ENCODE measurements at places on chromosomes 11 and 22.

- H3K27ac ChIP-seq: no peak overlapping the region
- peaks cover 26% of the 10 kb centered on the region for H3K4me1 ChIP-seq
- DNase-seq: no peak
- no peak overlapping the region for H3K4me3 ChIP-seq
- H3K27me3 ChIP-seq: peaks cover 70% of the 10 kb centered on the region
These were observed 3.3 kb downstream of the SCARF2 start for GRCh38 chr22:20434264-20434751.

DNA sequence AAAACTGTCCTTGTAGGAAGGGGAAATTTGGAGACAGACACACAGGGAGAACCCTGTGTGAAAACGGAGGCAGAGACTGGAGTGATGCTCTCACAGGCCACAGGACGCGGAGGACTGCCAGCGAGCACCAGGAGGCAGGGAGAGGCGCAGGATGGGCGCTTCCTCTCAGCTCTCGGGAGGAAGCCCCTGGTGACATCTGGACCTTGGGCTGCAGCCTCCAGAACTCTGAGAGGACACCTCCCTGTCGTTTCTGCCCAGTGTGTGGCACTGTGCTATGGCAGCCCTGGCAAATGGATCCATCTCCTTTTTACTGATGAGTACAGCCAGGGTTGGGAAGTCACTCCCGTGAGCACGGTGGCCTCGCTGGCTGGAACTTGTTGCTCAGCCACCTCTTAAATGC, 73.9 kb downstream of the LRRC32 start:
- no peak overlapping the region for H3K27ac ChIP-seq
- peaks cover 8% of the 10 kb centered on the region for H3K36me3 ChIP-seq
- H3K4me1 ChIP-seq: peaks cover 59% of the 10 kb centered on the region

DNA sequence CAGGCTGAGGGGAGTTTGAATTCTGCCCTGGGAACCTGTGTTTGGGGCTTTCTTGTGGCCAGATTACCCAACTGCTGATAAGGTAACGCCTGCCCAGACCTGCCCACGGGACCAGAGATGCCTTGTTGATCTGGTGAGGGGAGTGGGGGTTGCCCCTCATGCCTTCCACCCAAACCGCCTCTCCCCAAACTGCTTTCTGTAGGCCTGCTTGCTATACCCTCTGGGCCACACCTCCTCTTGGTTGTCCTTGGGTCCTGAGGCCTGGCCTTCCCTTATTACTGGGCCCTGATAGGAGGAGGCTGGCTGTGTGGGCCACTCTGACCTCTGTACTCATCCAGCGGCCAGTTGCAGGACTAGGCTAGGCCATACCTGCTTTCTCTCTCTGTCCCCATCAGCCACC, 3.4 kb downstream of the P2RY2 start:
- H3K36me3 ChIP-seq: no peaks in the 10 kb centered on the region
- DNase-seq: no peak
- no peak overlapping the region for H3K4me3 ChIP-seq

- no peak for DNase-seq
- no peak overlapping the region for H3K27ac ChIP-seq
- peaks cover 7% of the 10 kb centered on the region for H3K36me3 ChIP-seq
- no peaks in the 10 kb centered on the region for H3K27me3 ChIP-seq
These were observed 13.1 kb downstream of the TOLLIP start for GRCh38 chr11:1296287-1296686.

DNA sequence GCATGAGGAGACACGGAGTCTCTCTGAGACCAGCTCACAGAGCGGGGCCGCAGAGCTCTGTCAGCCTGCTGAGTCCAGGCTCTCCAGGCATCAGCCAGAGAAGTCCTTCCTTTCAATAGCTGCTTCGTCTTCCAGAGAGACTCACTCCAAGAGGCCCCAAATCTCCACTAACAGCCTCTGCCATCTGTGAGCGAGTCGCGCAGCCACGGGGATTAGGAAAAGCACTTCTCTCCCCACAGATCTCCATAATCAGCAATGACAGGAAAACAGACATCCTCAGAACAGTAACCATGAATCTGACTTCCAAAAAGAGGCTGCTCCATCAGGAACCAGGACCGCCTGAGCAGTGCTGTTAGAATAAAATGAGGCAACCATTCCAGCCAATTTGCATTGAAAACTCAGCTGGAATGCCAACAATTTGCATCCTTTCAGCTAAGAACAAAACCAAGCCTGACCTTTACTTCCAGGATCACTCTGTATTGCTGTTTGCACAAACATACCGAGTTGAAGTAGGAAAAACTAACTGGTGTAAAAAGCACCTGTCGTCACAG, 65.4 kb downstream of the SMCO4 start:
- no peaks in the 10 kb centered on the region for H3K4me1 ChIP-seq
- H3K4me3 ChIP-seq: no peak overlapping the region

DNA sequence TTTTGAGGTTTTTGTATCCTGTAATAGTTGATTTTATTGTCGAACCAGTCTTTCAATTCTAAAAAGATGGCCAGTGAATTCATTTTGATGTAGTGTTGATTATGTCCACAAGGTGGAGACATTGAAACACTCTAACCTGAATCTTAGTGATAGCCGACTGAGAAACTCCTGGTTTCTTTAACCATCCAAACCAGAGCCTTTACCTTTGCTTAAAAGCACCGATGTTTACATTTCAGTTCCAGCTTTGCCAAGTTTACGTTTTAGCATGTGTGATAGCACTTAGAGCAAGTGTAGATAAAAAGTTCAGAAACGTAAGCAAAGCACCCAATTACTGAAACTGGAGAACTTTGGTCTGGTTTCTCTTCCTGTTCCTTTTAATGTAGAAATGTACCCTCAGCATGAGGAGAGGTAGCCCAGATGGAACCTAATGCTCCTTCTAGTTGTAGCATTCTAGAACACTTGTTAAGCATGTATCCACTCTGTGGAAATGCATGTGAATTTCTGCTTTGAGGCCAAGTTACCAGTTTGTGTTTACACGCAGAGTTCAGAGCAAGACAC, 208.6 kb downstream of the DBX1 start:
- peak overlapping the region; percentile 6 for H3K4me3 ChIP-seq
- no peak for DNase-seq
- H3K36me3 ChIP-seq: no peaks in the 10 kb centered on the region
- H3K27ac ChIP-seq: no peak overlapping the region
- H3K4me1 ChIP-seq: peaks cover 8% of the 10 kb centered on the region

DNA sequence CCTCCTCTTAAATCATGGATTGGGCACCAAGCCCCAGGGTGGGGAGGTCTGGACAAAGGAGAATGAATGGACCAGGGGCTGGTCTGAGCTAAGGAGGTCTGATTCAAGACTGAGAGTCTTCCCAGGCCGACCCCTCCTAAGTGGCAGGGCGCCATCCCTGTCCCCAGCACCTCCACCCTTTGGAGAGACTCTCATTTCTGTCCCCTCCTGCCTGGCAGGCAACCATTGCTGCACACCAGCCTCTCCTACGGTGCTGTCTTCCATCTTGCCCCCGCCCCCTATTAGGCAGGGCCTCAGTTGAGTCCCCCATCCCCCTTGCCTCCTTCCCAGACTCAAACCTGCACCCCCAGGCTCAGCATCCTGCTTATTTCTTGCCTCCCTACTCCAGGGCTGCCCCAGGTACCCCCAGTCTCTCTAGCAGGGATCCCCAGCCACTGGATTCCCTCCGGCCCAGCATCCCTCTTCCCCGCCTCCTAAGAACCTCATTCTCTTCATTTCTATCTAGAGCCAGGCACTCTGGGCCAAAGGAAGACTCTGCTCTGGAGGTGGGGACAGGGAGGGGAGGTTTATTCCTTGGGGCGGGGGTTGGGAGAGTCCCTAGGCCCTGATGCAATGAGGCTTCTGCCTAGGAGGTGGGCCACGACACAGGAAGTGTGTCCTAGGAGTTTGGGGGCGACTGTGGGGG, 1.7 kb upstream of the RCOR2 start:
- no peaks in the 10 kb centered on the region for H3K36me3 ChIP-seq
- H3K27me3 ChIP-seq: peaks cover 33% of the 10 kb centered on the region
- H3K4me3 ChIP-seq: no peak overlapping the region
- peaks cover 9% of the 10 kb centered on the region for H3K4me1 ChIP-seq
- no peak for DNase-seq

DNA sequence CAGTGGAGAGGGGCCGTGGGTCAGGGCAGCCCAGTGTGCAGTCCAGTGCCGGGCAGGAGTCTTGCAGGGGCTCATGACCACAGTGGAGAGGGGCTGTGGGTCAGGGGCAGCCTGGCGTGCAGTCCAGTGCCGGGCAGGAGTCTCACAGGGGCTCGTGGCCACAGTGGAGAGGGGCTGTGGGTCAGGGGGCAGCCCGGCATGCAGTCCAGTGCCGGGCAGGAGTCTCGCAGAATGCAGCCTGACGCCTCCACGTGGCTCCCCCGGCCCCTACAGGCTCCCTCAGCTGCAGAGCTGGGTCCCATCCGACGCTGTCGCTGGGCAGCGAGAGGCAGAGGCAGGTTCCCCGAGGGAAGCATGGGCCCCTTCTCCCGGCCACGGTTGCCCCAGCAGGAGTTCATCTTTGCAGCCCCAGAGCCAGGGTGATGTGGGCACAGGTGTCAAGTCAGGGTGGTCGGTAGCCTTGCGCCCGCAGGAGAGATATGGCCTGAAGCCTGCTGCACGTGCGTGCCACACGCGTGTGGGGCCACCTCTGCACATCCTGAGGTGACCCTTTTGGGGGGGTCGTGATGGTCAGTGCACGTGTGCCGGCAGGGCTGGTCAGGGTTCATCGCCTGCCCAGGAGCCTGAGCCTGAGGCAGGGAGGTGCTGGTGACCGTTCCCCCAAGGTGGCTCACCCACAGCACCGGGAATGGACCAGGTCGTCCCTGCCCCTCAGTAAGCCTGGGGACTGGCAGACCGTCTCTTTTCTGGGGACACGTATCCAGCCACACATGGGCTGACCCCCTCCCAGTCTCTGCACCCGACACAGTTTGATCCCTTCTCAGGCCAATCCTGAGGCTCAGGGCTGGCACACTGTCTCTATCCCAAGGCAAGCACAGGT, 2.9 kb downstream of the IFITM5 start:
- peaks cover 2% of the 10 kb centered on the region for H3K36me3 ChIP-seq
- no peak overlapping the region for H3K4me3 ChIP-seq
- peaks cover 23% of the 10 kb centered on the region for H3K4me1 ChIP-seq
- no peak overlapping the region for H3K27ac ChIP-seq
- no peak for DNase-seq

DNA sequence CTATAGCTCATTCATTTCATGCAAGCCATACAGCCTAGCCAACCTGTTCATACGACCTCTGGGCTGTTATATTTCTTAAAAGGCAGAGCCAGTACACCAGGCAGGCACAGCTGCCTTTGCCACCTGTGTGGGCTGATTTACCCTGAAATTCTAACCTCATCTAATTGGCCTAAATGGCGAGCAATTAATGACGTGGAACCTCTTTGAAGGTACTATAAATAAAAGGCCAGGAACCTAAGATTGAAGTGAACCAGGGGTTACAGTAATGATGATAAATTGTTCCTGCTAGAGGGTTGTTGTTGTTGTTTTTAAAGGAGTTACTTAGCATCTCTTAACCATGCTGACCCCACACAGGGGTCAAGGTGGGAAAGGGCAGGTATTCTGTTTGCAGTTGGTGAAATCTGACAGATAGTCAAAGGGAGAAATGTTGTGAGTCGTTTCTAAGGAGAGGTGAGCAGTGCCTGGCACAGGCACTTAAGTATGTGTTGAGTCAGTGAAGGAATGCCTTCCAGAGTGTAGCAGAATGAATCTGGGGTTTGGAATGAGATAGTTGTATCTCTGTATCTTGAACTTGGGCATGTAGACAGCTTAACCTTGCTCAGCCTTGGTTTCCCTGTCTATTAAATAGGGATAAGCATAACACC, 213.5 kb upstream of the NAV2 start:
- H3K27me3 ChIP-seq: peaks cover 10% of the 10 kb centered on the region
- no peak overlapping the region for H3K4me3 ChIP-seq
- no peaks in the 10 kb centered on the region for H3K4me1 ChIP-seq
- H3K27ac ChIP-seq: no peak overlapping the region
- H3K36me3 ChIP-seq: no peaks in the 10 kb centered on the region

DNA sequence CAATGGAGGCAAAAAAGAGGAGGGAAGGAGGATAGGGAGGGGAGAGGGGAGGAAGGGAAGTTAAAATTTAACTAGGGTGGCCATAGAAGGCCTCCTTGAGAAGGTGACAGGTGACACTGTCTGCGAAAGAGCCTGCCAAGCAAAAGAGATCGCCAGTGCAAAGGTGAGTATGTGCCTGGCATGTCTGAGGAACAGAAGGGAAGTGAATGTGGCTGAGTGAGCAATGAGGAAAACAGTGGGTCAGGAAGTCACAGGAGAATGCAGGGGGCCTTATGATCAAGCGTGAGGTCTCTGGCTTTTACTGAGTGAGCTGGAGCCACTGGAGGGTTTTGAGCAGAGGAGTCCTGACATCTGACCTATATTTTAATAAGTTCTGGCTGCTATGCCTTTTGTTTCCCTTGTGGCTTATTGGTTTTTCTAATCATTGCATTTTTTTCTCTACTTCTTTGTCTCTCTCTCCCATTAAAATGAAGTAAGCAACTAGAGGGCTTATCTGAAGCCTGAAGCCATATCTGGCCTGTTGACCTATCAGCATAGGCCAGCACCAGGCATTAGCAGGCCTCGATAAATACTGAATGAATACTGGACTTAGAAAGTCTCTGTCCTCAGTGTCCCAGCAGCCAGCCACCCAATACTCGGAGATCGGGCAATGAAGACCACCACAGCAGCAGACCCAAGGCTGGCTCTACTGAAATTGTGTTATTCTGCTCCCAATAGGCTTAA, 5.6 kb downstream of the AP1B1 start:
- no peaks in the 10 kb centered on the region for H3K27me3 ChIP-seq
- no peak overlapping the region for H3K27ac ChIP-seq
- H3K4me1 ChIP-seq: peaks cover 55% of the 10 kb centered on the region
- no peak overlapping the region for H3K4me3 ChIP-seq

- no peak for DNase-seq
- no peak overlapping the region for H3K27ac ChIP-seq
- no peaks in the 10 kb centered on the region for H3K27me3 ChIP-seq
- peaks cover 19% of the 10 kb centered on the region for H3K36me3 ChIP-seq
- H3K4me3 ChIP-seq: no peak overlapping the region
These were observed 29.1 kb upstream of the TECTA start for GRCh38 chr11:121071846-121072450.

- no peak overlapping the region for H3K27ac ChIP-seq
- peaks cover 49% of the 10 kb centered on the region for H3K27me3 ChIP-seq
These were observed 13.7 kb downstream of the GDPD4 start for GRCh38 chr11:77287615-77288273.

DNA sequence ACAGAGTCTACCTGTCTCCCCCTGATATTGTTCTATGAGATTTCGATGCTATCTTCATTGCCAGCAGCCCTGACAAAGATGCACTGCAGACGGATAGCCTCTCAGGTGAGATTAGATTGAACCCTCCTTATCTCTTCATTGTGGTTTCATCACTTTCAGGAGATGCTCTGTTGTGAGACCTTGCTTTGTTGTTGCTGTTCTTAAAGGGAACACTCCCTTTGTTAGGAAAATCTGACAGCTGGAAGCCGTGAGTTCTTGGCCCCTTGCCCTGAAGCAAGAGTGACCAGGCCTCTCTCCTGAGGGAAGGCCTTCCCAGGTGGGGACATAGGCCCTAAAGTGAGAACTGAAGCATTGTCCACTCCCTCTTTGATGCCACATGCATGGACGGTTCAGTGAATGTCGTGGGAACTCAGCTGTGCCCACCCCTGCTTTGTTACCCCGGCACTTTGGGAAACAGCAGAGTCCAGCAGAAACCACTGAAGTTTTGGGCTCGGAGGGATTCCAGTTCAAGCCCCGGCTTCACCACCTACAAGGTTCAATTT, 976.1 kb downstream of the TBC1D22A start:
- H3K27me3 ChIP-seq: no peaks in the 10 kb centered on the region
- H3K4me1 ChIP-seq: no peaks in the 10 kb centered on the region
- no peak overlapping the region for H3K4me3 ChIP-seq
